ENCODE measurements at places on chromosomes 12 and 14. TPM values are rescaled to one million over a fixed set of nuclear protein-coding genes. Genes with fewer than 3 reads are reported as not detected.

DNA sequence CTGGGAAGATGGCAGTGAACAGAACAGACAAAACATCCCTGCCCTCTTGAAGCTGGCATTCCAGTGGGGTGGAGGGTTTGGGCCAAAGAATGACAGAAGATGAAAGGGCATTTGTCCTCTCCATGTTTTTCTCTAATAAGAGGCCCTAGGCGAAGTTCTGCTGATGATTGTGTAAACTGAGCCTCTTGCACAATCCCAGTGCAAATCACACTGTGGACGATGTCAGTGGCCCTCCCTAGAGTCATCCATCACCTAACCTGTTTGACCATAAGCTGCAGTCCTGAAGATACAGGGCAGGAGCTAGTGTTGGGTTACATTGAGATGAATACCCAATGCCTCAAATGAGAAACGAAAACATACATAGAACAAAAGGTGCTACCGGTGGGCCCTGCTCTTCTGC lies 622.4 kb upstream of the TBX3 start:
- DNase-seq: no peak

DNA sequence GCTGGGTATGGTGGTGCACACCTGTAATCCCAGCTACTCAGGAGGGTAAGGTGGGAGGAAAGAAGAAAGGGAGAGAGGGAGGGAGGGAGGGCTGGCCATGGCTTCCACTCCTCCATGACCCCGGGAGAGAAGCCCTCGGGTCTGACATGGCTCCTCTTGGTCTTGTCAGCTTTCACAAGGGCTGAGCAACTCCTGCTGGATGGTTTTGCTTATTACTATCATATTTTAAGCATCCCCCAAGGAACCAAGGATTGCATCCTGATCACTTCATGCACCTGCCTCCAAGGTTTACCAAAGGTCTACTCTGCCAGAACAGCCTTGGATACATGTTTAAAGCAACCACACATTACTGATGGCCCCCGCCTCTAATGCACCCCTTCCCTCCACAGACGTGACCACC lies 28.0 kb upstream of the NCOR2 start:
- DNase-seq: no peak

DNA sequence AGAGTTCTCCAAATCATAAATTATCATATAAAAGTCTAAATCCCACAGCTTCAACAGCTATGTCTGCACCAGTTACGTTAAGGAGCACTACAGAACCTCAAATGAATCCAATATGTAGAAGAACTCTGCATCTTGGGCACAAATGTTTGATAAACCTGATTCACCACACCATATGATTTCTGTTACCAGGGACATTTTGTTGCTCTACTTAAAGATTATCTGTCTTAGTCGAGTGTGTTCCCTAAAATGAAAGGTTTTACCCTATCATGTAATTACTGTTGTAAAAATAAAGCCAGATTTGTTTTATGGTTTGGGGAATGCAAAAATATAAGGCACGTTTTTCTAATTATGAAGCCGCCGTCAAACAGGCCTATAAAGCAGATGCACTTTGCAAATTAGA lies 363.1 kb downstream of the EGLN3 start:
- no peak for DNase-seq

GRCh38 chr14:54627219-54627539 lies 60.3 kb downstream of the SAMD4A start:
- no peak for DNase-seq

The MYO1H gene
- total RNA-seq: not detected

The APAF1 gene
- total RNA-seq: 52.9 TPM

DNA sequence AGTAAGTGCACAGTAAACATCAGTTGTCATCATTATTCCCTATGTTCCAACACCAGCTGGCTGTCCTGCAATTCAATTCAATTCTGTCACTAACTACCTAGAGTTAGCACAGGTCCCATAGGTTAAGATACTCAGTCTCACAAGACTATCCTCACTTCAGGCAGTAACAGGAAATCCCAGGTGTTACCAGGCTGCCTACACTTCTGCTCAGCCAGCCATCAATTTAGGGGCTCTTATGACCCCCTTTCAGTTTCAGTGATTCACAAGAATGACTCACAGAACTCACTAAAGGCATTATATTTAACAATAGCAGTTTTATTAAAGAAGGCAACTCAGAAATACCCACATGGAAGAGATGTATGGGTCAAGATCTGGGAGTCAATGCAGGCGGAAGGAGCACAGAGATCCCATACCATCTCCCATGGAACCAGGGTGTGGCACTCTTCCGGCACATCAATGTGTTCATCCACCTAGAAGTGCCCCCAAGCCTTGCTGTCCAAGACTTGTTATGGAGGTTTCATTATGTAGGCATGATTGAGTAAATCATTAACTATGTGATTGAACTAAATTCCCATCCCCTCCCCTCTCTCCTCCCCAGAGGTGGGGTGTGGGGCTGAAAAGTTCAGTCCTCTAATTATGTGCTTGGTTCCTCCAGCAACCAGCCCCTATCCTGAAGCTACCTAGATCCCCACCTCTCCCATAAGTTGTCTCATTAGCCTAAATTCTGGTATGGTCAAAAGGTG lies 120.8 kb upstream of the WSCD2 start:
- no peak for DNase-seq

The ASCL1 gene
- 0.32 TPM for total RNA-seq

The ASPG gene
- total RNA-seq: 2.2 TPM

The ZDHHC22 gene
- total RNA-seq: 0.16 TPM

The MIP gene
- not detected for total RNA-seq

DNA sequence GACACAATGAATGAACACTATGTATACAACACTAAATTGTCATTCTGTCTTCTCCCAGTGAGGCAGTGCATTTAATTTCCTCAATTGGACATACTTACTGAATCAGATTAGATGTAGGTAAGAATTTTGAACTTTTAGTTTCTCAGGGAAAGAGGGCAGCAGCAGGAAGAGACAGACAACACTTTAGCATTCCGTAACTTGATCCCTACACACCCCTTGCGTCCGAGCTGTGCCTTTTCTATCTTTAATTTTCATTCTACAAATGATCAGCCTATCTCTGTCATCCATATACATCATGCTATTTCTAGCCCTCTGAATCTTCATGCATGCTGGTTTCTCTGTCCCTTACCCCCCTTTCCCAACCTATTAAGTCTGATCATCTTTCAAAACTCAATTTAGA lies 358.0 kb upstream of the RPL10L start:
- no peak for DNase-seq

GRCh38 chr12:10115890-10116289 lies 14.1 kb downstream of the CLEC7A start:
- no peak for DNase-seq

The BMAL2 gene
- 9.3 TPM for total RNA-seq

- no peak for DNase-seq
Measured at GRCh38 chr12:12810553-12811021, 2.6 kb upstream of the DDX47 start.

The MANSC4 gene
- total RNA-seq: not detected

DNA sequence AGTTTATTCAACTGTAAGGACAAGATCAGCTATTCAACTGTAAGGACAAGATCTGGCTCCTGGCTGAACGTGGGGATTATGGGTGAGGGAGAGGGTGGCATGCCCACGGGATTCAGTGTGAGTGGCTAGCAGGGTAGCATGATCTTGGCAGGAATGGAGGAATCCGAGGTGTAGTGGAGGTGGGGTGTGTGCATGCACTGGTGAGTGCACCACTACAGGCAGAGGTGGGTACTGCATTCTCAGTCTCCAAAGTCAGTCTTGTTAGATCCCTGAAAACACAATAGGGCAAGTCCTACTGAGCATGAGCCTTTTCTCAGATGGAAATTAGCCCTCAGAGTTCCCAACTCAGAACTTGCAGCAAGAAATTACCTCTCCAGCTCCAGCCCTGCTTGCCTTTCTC lies 32.2 kb upstream of the DCD start:
- no peak for DNase-seq

DNA sequence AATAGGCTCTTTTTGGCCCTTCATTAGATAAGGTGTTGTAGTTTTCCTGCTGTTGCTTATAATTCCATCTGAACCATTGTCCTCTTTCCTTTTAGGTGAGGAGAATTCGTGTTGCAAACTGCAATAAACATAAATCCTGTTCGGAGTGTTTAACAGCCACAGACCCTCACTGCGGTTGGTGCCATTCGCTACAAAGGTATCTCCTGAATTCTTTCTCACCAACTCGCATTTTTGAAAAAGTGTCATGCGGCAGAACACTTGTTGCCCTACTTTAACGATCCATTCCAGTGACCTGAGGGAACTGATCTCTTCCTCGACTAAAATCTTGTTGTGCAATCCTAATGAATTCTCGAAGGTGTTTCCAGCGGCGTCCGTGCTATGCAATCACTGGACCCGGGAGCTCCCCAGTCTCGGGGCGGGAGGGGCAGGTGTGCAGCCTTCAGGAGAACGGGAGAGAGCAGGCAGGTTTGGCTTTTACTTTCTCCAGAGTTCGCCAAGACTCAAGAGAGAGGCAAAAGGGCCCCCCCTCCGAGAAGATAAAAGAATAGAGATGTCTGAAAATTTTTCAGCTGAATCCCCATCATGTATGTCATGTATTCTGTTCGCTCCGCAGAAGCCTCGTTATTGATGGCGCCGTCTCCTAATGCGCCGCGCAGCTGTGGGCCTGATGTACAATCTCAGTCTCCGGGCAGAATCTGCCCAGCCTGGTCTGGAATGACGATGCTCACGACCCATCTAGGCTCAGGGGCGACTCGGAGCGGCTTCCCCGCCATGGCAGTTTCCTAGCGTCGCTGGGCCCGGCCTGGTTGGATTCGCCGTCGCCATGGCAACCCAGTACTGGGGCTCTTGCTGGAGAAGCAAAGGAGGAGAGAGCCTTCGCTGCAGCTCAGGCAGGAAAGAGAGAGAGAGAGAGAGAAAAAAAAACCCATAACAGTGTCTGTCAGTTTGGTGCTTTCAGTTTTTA lies 38.2 kb downstream of the PLXNC1 start:
- DNase-seq: peak; percentile 43

The FAM216A gene
- 17.0 TPM for total RNA-seq

GRCh38 chr12:62654326-62655241 lies 188.0 kb downstream of the MON2 start:
- DNase-seq: no peak

DNA sequence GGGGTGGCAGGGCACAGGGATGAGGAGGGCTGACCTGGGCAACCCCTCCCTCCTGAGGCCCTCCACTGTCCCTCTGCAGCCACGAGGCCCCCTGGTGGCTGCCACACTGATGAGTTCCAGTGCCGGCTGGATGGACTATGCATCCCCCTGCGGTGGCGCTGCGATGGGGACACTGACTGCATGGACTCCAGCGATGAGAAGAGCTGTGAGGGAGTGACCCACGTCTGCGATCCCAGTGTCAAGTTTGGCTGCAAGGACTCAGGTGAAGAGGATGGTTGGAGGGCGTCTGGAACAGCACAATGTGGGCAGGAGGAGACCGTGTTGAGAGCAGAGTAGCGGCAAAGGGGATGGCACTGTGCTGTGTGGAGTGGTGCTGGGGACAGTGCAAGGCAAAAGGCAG lies 25.7 kb upstream of the LRP1-AS start:
- no peak for DNase-seq

- no peak for DNase-seq
Measured at GRCh38 chr14:65366802-65367565, 45.5 kb upstream of the FUT8 start.
